ENCODE measurements at places on chromosomes 13 and 19. TPM values are rescaled to one million over a fixed set of nuclear protein-coding genes. Genes with fewer than 3 reads are reported as not detected.

The OR4F17 gene
- not detected for total RNA-seq

The TMEM59L gene
- total RNA-seq: not detected

The LYPD3 gene
- total RNA-seq: 1.8 TPM

The C19orf85 gene
- total RNA-seq: not detected

DNA sequence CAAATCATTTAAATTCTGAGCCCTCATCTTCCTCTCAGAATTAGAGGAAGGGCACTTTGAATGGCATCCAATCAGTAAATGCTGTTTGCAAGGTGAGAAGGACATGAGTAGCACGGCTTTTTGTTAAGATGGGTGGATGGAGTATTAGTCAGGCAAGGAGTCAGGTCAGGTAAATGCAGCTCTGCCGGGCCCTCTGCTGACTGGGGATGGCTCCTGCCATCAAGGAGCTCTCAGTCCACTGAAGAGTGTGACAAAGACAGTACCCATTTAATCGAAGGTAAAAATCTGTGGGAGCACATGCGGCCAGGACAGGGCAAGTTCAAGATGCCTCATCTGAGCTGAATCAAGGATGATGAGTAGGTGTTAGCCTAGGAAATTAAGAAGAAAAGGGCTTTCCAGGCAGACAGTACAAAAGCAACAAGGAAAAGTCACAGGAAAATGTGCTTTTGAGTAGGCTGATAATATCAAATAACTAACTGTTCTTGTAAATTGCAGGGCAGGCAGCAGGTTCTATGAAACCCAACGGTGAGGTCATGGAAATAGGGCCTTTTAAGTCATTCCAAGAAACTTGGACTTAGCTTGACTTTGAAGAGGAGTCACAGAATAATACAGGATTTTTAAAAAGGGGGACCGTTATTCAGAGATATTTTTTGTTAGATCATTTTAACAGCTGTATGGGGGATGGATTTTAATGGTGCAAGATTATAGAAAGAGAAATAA is 670.5 kb upstream of the ARGLU1 start:
- no peak for DNase-seq
- no peaks in the 10 kb centered on the region for H3K4me1 ChIP-seq
- no peaks in the 10 kb centered on the region for H3K27me3 ChIP-seq
- H3K4me3 ChIP-seq: no peak overlapping the region
- no peak overlapping the region for H3K27ac ChIP-seq

GRCh38 chr13:28001837-28002473 is 13.5 kb upstream of the URAD start:
- no peaks in the 10 kb centered on the region for H3K27me3 ChIP-seq
- no peak for DNase-seq
- no peaks in the 10 kb centered on the region for H3K36me3 ChIP-seq
- H3K4me1 ChIP-seq: no peaks in the 10 kb centered on the region
- no peak overlapping the region for H3K4me3 ChIP-seq
- H3K27ac ChIP-seq: no peak overlapping the region

DNA sequence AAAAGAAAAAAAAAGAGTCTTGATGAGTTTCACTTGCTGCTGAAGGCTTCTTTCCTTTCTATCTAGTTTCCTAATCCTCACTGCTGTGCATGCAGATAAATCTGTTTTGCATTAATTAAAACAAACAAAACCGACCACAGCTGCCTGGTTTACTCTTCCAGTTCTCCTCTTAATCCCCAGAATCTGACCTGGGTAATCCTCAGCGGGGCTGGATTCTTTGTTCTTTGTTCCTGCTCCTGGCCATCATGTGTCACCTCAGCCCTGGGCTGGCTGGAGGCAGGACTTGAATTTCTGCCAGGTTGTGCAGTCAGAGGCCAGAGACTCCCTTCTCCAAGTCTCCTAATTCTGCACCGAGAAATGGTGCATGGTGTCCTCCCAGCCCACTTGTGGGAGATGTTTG is 52.2 kb upstream of the CYP4F8 start:
- H3K4me3 ChIP-seq: no peak overlapping the region
- no peak for DNase-seq
- H3K4me1 ChIP-seq: no peaks in the 10 kb centered on the region
- peaks cover 17% of the 10 kb centered on the region for H3K27me3 ChIP-seq
- no peak overlapping the region for H3K27ac ChIP-seq
- H3K36me3 ChIP-seq: no peaks in the 10 kb centered on the region

GRCh38 chr19:6023936-6024335 is 46.0 kb upstream of the RANBP3 start:
- H3K27me3 ChIP-seq: no peaks in the 10 kb centered on the region

DNA sequence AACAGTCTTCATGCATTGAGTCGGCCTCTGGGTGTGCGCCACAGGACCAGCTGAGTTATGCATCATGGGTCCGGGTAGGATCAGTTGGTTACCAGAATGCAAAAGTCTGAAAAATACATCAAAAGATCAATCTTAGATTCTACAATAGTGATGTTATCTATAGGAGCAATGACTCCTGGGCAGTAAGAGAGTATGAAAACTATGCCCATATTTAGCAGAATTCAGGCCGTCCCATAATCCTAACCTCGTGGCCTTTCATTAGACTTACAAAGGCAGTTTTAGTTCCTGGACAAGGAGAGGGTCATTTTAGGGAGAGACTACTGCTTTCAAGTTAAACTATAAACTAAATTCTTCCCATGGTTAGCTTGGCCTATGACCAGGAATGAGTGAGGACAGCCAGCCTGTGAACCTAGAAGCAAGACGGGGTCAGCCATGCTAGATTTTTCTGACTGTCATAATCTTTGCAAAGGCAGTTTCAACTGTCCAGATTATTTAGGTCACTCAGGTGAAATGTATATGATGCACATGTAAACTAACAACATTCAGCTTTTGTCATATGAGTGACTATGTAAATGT is 11.8 kb upstream of the CDADC1 start:
- DNase-seq: no peak
- no peak overlapping the region for H3K4me3 ChIP-seq
- no peaks in the 10 kb centered on the region for H3K36me3 ChIP-seq
- peaks cover 12% of the 10 kb centered on the region for H3K27me3 ChIP-seq
- no peak overlapping the region for H3K27ac ChIP-seq
- peaks cover 2% of the 10 kb centered on the region for H3K4me1 ChIP-seq

GRCh38 chr13:31051999-31052398 is 109.7 kb downstream of the HSPH1 start:
- H3K27ac ChIP-seq: no peak overlapping the region
- H3K4me3 ChIP-seq: no peak overlapping the region
- no peak for DNase-seq

- no peaks in the 10 kb centered on the region for H3K27me3 ChIP-seq
- no peak overlapping the region for H3K4me3 ChIP-seq
- H3K4me1 ChIP-seq: peaks cover 16% of the 10 kb centered on the region
- DNase-seq: no peak
These were observed 40.2 kb downstream of the CILP2 start for GRCh38 chr19:19578252-19578651.

- H3K4me1 ChIP-seq: peaks cover 17% of the 10 kb centered on the region
- no peak overlapping the region for H3K4me3 ChIP-seq
- H3K27me3 ChIP-seq: no peaks in the 10 kb centered on the region
- DNase-seq: no peak
- H3K27ac ChIP-seq: no peak overlapping the region
- no peaks in the 10 kb centered on the region for H3K36me3 ChIP-seq
These were observed 72.2 kb downstream of the RASA3 start for GRCh38 chr13:114059946-114060860.

DNA sequence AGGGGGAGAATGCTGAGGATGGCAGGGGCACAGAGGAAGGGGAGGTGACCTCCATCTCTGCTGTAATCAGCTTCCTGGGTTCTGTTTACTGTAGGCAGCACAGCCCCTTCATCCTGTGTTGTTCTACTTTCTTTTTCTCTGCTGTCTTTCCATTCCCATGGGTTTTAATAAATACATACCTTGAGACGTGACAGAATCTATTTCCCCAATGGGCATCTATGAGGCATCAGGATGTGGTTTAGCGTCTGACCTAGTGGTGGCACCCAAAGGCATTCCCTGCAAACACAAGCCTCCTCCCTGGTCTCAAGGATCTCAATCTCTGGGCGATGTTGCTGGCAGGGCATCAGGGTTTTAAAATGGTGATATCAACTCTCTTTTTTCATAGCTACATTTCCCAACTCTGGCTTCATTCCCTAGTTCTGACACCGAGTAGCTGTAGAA is 60.8 kb downstream of the ALOX5AP start:
- peaks cover 1% of the 10 kb centered on the region for H3K36me3 ChIP-seq
- no peak for DNase-seq
- no peaks in the 10 kb centered on the region for H3K27me3 ChIP-seq
- peaks cover 18% of the 10 kb centered on the region for H3K4me1 ChIP-seq

GRCh38 chr19:1217366-1217765 is 11.8 kb downstream of the STK11 start:
- no peak overlapping the region for H3K4me3 ChIP-seq
- no peak overlapping the region for H3K27ac ChIP-seq
- H3K36me3 ChIP-seq: peaks cover 7% of the 10 kb centered on the region
- H3K4me1 ChIP-seq: peaks cover 11% of the 10 kb centered on the region
- no peaks in the 10 kb centered on the region for H3K27me3 ChIP-seq

DNA sequence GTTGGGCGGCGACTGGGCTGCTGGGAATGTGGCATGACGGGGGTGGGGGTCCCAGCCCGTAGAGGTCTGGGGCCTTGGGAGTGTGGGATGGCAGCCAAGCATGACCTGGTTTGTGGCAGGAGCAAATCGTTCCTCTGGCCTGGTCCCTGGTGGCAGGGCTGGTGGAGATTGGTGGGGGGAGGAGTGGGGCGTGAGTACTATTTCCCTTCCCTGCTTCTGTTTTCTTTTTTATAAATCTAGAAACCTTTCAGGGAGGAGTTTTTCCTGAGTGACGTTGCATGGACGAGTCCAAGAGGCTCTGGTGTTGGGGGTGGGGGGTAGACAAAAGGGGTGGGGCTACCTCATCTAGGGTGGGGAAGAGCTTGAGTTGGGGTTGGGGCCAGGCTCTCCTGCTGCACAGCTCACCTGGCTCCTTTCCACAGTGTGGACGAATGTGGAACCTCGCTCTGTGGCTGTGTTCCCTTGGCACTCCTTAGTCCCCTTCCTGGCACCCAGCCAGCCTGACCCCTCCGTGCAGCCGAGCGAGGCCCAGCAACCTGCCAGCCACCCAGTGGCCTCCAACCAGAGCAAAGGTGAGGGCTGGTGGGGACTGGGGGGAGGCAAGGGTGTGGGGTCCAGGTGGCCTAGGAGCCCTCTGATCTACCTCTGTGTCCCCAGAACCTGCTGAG is 15.4 kb upstream of the PRR19 start:
- peak overlapping the region; percentile 78 for H3K27ac ChIP-seq
- H3K27me3 ChIP-seq: no peaks in the 10 kb centered on the region
- peaks cover 28% of the 10 kb centered on the region for H3K4me1 ChIP-seq
- no peak for DNase-seq

DNA sequence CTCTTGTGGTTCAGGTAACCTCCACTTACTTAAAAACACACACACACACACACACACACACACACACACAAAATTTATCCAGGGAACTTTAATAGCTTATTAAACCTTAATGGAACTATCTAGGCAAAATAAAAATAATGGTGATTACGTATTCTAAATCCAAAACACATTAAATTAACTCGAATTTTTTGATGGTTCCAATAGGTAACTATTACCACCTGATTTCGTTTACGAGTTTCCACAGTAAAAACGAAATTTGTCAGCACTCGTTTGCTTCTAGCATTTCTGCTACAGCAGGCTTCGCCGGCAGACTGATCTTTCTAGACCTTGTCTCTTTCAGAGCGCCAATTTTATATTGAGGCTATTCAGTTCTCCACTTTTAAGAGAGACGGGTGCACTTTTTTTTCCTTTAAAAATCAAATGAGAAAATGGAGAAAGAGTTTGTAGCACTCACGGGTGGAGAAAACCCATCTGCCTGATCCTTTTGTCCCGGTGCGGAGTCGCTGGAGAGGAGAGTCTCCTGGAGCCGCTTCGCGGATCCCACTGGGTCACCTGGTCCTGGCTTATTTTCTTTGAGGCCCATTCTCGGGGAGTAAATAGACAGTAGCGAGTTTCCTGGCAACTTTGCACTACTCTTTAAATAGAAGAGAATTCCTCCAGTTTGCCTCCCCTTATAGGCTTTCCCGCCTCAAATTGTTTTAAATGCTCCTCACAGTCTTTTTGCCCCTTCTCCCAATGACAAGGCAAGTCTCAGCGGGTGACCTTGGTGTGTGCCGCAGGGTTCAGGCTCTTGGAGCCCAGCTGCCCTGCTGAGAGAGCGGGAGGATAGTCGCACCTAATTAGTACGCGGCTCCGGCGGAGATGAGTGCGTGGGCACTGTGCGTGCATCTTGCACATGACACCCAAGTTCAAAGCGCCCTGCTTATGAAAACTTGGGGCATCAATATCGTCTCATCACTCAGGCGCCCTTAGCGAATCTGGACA is 117.0 kb downstream of the KCNRG start:
- peak; percentile 36 for DNase-seq
- H3K27ac ChIP-seq: peak overlapping the region; percentile 35
- peak overlapping the region; percentile 64 for H3K4me3 ChIP-seq

DNA sequence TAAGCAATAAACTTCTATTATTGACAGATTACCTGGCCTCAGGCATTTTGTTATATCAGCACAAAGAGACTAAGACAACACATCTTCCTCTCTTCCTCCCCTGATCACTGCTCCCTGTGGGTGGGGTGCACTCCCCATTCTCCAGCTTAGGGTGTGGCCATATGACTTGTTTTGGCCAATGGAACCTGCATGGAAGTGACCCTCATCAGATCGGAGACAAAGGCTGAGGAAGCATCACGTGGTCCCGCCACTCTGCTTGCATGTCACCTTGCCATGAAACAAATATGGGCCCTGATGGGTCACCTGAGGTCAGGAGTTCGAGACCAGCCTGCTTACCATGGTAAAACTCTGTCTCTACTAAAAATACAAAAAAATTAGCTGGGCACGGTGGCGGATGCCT is 13.7 kb upstream of the CCL25 start:
- H3K4me3 ChIP-seq: no peak overlapping the region
- DNase-seq: no peak
- H3K27ac ChIP-seq: no peak overlapping the region
- peaks cover 7% of the 10 kb centered on the region for H3K27me3 ChIP-seq
- H3K36me3 ChIP-seq: no peaks in the 10 kb centered on the region

DNA sequence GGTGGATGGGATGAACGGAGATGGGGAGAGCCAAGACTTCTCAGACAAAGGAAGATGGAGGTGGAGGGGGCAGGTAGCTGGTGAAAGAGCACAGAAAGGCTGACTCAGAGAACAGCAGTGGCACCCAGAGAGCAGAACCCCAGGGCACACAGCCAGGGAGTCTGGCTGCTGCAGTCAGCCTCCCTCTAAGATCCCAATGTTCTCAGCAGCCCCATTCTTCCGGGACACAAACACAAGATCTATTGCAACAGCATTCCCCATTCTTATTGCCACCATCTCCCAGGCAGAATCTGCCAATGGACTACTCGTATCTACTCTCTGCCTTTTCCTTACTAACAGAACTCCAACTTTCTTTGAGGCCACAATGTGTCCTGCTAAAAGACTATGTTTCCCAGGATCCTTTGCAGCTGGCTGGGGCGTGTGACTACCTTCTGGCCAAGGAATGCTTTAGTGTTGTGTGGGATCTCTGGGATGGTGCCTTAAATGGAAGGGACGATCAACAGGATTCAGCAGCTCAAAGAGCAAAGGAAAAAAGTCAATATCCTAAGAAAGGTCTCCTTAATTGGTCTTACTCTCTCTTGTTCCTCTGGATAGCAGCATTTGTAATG is 7.5 kb downstream of the THAP8 start:
- H3K36me3 ChIP-seq: peaks cover 14% of the 10 kb centered on the region
- H3K27me3 ChIP-seq: no peaks in the 10 kb centered on the region
- peaks cover 5% of the 10 kb centered on the region for H3K4me1 ChIP-seq
- H3K4me3 ChIP-seq: no peak overlapping the region
- no peak overlapping the region for H3K27ac ChIP-seq

Data from activated naive CD8-positive, alpha-beta T cell treated with anti-CD3 and anti-CD28 coated beads, Interleukin-2, amount 10 ng/mL, durations not matched to agents 7 days and 5 days (primary cell).